Uterus (tissue), 4 donors: ENCODE measurements at places on chromosomes 12 and 14.

DNA sequence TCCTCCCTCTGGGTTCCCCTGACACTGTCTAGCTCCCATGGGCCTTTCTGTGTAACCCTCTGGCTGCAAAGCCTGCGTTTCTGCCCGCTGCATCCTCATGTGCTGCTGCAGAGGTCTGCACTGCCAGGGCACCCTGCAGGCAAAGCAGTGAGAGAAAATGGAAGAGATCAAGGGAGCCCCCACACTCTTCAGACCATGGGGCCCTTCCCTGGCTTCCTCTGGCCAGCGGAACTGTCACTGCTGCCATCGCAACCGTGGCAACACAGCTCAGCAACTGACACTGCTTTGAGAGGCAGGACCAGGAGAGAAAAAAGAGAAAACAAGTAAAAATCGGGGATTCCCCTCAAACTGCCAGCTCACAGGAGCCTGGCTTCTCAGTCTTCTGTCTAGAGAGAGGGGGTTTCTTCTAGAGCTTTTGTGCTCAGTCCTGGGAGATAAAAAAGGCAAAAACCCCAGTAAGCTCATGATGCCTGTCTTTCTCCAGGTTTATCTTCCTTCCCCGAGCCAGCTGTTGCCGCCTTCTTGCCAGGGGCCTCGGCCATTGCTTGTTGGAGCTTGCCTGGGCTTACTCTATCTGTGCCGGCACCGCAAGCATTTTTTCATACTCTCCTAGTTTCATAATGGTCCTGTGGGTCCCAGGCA is 38.9 kb downstream of the C14orf132 start:
- no peak for DNase-seq
- no peak overlapping the region for H3K4me3 ChIP-seq
- no peaks in the 10 kb centered on the region for H3K27me3 ChIP-seq
- peaks cover 3% of the 10 kb centered on the region for H3K4me1 ChIP-seq
- H3K27ac ChIP-seq, result no peak overlapping the region

DNA sequence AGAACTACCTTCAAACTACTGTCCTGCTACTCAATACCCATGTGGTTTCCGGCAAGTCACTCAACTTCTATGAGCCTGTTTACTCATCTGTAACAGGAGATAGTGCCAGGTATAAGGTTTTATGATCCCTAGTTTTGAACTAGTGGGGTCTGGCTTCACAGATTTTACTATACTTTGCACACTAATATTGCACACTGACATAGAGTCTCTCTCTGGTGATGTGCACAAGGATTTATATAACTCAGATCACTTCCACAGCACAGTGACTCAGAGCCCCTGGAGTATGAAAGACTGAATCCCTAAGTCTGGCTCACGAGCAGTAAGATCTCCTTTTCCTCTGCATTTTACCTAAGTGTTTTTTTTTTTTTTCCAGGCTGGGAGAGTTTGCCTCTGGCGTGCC is 69.7 kb upstream of the SLC38A2 start:
- no peak for DNase-seq
- H3K4me1 ChIP-seq, result peaks cover 7% of the 10 kb centered on the region
- H3K36me3 ChIP-seq, result no peaks in the 10 kb centered on the region

- no peak for DNase-seq
- no peaks in the 10 kb centered on the region for H3K27me3 ChIP-seq
- H3K4me1 ChIP-seq, result no peaks in the 10 kb centered on the region
- peak overlapping the region; percentile 4 for H3K27ac ChIP-seq
- H3K36me3 ChIP-seq, result no peaks in the 10 kb centered on the region
Observed at GRCh38 chr12:2805143-2805520, 7.3 kb upstream of the ITFG2 start.

DNA sequence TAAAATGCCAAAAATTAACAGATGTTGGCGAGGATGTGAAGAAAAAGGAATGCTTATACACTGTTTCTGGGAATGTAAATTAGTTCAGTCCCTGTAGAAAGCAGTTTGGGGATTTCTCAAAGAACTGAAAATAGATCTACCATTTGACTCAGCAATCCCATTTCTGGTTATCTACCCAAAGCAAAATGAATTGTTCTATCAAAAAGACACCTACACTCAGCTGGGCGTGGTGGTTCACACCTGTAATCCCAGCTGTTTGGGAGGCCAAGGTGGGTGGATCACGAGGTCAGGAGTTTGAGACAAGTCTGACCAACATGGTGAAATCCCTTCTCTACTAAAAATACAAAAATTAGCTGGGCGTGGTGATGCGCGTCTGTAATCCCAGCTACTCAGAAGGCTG is 279.3 kb upstream of the PDE3A start:
- no peak overlapping the region for H3K4me3 ChIP-seq
- no peak for DNase-seq
- H3K36me3 ChIP-seq, result no peaks in the 10 kb centered on the region
- no peaks in the 10 kb centered on the region for H3K27me3 ChIP-seq
- no peak overlapping the region for H3K27ac ChIP-seq
- no peaks in the 10 kb centered on the region for H3K4me1 ChIP-seq

- no peaks in the 10 kb centered on the region for H3K4me1 ChIP-seq
- no peak for DNase-seq
- no peaks in the 10 kb centered on the region for H3K36me3 ChIP-seq
- no peak overlapping the region for H3K27ac ChIP-seq
Observed at GRCh38 chr12:27219693-27220054, 24.4 kb upstream of the STK38L start.

- no peaks in the 10 kb centered on the region for H3K4me1 ChIP-seq
- no peak for DNase-seq
- H3K4me3 ChIP-seq, result no peak overlapping the region
- H3K27ac ChIP-seq, result no peak overlapping the region
- H3K36me3 ChIP-seq, result no peaks in the 10 kb centered on the region
- H3K27me3 ChIP-seq, result no peaks in the 10 kb centered on the region
Observed at GRCh38 chr12:117622087-117622486, 260.7 kb upstream of the NOS1 start.

DNA sequence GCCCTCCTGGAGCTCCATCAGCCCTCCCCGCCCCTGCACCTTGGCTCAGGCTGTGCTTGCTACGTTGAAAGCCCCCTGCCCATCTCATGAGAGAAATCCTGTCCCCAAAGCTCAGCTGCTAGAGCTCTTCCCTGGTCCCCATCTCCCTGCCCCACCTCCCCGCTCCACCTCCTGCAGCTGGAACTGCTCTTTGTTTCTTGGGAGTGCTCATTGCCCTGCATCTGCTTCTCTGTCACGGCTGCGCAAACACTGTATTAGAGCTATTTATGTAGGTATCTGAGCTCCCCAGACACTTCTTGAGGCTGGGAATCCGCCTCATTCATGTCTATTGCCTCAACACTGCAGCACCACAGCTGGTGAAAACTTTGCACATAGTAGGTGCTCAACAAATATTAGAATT is 32.8 kb upstream of the PRIMA1 start:
- H3K4me1 ChIP-seq, result no peaks in the 10 kb centered on the region
- no peak overlapping the region for H3K27ac ChIP-seq
- no peaks in the 10 kb centered on the region for H3K36me3 ChIP-seq
- DNase-seq, result no peak
- no peaks in the 10 kb centered on the region for H3K27me3 ChIP-seq

DNA sequence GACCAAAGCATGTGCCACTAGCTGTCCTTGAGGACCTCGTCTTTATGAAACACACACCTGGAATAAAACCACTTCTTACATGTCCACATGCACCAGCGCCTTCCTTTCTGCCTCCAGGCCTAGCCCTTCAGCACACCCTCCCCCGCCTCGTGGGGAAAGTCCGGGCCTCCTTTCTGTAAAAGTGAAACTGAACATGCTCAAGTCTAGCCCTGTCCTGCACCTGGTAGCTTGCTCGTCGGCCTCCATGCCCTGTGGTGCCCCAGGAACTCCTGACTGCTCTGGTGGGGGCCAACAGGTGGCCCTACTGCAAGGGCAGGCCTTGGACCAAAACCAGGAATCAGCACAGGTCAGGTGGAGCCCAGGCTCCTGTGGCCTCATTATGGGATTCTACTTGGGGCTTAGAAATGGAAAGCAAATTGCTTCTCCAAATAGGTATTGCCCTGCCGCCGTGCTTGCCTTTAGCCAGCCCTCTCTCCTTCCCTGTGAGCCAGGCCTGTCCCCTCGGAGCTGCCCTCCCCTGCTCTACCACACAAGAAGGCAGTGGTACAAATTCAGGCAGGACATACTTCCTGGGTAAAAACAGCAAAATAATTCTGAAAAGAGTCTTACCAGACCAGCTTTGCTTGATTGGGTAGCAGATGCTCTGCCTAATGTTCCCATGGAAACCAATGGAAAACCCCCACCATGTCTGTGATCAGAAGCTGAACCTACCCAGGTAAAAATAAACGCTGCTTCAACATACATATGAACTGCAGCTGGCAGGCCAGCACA is 43.5 kb downstream of the ERH start:
- no peaks in the 10 kb centered on the region for H3K27me3 ChIP-seq
- DNase-seq, result no peak
- H3K27ac ChIP-seq, result peak overlapping the region; percentile 78

DNA sequence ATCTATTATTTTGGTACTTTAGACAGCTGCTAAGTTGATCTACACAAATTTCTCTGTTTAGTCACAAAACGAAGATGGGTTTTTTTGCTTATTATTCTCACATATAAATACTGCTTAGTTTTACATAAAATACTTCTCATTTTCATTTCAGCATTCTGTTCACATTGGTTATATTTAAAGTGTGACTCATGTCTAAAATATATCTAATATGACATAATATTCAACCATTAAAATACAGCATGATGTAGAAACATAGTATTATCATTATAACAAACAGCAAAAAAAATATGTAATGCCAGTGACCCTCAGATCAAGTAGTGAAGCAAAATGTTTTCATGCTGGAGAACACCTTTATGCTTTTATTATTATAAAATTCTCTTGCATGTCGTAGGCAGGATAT is 63.7 kb downstream of the SH2B3 start:
- H3K4me1 ChIP-seq, result no peaks in the 10 kb centered on the region
- no peak for DNase-seq
- no peak overlapping the region for H3K27ac ChIP-seq
- no peaks in the 10 kb centered on the region for H3K27me3 ChIP-seq
- H3K36me3 ChIP-seq, result no peaks in the 10 kb centered on the region

DNA sequence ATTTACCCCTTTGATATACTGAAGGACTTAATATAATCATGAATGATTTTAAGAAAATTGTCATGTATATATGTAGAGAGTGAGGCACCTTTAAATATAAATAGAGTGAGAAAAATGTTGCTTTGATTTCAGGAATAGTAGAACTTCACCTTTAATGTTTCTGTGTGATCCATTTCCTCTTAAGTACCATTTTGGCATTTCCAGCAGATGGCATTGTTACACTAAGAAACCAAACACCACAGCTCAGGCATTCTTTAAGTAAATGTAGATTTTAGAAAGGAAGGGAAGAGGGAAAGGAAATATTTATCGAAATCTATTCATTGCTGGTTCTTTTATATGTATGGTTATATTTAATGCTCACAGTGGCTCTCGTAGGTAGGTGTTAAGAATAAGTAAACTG is 556.7 kb upstream of the FBXO33 start:
- H3K27me3 ChIP-seq, result no peaks in the 10 kb centered on the region
- H3K36me3 ChIP-seq, result no peaks in the 10 kb centered on the region
- H3K4me3 ChIP-seq, result no peak overlapping the region
- DNase-seq, result no peak

- H3K36me3 ChIP-seq, result no peaks in the 10 kb centered on the region
- no peak overlapping the region for H3K4me3 ChIP-seq
- H3K27ac ChIP-seq, result no peak overlapping the region
- no peaks in the 10 kb centered on the region for H3K27me3 ChIP-seq
Observed at GRCh38 chr14:23430723-23431085, 4.8 kb downstream of the MYH7 start.

- H3K4me1 ChIP-seq, result peaks cover 20% of the 10 kb centered on the region
- H3K27me3 ChIP-seq, result no peaks in the 10 kb centered on the region
- DNase-seq, result no peak
- H3K27ac ChIP-seq, result no peak overlapping the region
- H3K36me3 ChIP-seq, result no peaks in the 10 kb centered on the region
- no peak overlapping the region for H3K4me3 ChIP-seq
Observed at GRCh38 chr12:88549929-88550328, 30.3 kb downstream of the KITLG start.

DNA sequence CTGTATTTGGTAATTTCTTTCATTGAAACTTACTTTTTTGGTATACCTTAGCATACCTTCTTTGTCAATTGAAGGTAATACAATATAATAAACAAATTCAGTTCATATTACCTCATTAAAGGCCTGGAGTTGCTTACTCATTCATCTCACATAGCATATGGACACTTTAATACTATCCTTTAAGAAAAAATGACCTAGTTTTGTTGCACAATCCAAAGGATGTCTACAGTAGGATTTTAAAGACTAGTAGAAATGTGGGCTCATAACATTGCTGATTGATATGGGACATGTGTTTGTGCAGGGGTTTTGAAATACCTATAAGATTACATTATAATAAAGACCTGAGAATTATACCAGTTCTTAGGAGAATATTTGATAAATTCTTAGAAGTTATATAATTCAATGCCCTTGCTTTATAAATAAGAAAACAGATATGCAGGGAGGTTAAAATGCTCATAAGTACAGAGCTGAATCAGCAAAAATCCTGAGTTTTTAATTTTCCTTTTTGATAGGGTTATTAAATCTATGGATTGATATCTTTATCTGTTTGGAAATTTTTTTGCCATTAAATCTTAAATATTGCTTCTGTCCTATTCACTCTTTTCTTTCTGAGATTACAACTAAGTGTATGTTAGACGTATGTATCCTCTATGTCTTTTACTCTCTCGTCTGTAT is 352.1 kb downstream of the ATP23 start:
- no peaks in the 10 kb centered on the region for H3K36me3 ChIP-seq
- DNase-seq, result no peak
- H3K27me3 ChIP-seq, result no peaks in the 10 kb centered on the region
- H3K27ac ChIP-seq, result no peak overlapping the region

DNA sequence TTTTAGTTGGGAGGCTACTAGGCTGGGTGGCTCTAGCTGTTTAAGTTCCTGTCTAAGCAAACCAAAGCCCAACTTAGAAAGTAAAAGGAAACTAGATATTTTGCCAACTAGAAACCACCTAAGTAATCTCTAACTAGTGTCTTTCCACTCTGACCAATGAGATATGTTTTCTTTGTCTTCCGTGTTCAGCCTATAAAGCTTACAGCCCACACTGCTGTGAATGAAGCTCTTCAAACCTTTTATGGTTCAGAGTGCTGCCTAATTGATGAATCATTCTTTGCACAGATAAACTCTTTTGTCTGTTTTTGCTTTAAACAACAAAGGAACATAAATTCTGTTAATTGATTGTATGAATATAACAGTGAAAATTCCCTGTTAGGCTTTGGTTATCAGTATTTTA is 66.1 kb downstream of the FUT8 start:
- no peak for DNase-seq
- no peaks in the 10 kb centered on the region for H3K36me3 ChIP-seq
- no peaks in the 10 kb centered on the region for H3K4me1 ChIP-seq
- H3K4me3 ChIP-seq, result no peak overlapping the region

- DNase-seq, result no peak
- H3K27me3 ChIP-seq, result no peaks in the 10 kb centered on the region
- H3K4me3 ChIP-seq, result no peak overlapping the region
- no peaks in the 10 kb centered on the region for H3K4me1 ChIP-seq
- no peaks in the 10 kb centered on the region for H3K36me3 ChIP-seq
- H3K27ac ChIP-seq, result no peak overlapping the region
Observed at GRCh38 chr14:95831468-95831867, 45.2 kb upstream of the TUNAR start.

GRCh38 chr14:54309615-54310014 is 87.2 kb upstream of the CDKN3 start:
- H3K4me3 ChIP-seq, result no peak overlapping the region
- no peak overlapping the region for H3K27ac ChIP-seq
- DNase-seq, result no peak
- no peaks in the 10 kb centered on the region for H3K36me3 ChIP-seq

- no peak overlapping the region for H3K4me3 ChIP-seq
- no peaks in the 10 kb centered on the region for H3K27me3 ChIP-seq
- H3K27ac ChIP-seq, result no peak overlapping the region
- H3K4me1 ChIP-seq, result no peaks in the 10 kb centered on the region
Observed at GRCh38 chr14:94690486-94690885, 78.3 kb downstream of the SERPINA3 start.
